ENCODE measurements at places on chromosomes 13 and 19.
A peak's percentile ranks its signal among the peaks of the same experiment; 100 is the strongest.

DNA sequence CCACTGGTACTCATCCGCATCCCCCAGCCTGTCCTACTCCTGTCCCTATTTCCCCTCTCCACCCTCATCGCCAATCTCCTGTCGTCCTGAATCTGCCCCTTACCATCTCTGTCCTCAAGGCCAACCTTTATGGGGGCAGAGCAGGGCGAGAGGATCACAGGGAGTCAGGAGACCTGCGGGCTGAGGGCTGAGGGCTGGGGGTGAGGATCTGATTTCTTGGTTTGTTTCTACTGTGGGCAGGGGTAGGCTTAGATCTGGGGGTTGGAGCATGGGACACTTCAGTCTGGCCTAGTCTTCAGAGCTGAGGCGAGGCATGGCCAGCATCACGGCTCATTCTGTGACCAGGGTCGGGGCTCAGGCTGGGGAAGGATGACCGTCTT is 16.5 kb upstream of the ERCC1 start:
- DNase-seq: no peak

DNA sequence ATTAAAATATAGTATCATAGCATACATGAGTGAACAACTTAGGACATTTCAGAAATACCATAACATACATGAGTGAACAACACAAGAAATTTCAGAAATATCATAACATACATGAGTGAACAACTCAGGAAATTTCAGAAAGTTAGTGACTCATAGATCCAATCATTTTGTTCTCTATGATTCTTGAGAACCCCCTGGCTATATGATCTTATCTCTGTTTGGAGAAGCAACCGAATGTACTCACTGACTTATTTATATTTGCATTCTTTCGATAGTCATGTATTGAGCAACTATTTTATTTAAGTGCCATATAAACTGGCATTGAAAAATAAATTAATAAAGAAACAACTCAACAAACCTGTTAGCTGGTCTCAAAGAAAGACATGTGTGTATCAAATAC is 251.1 kb downstream of the EFNB2 start:
- no peak for DNase-seq

DNA sequence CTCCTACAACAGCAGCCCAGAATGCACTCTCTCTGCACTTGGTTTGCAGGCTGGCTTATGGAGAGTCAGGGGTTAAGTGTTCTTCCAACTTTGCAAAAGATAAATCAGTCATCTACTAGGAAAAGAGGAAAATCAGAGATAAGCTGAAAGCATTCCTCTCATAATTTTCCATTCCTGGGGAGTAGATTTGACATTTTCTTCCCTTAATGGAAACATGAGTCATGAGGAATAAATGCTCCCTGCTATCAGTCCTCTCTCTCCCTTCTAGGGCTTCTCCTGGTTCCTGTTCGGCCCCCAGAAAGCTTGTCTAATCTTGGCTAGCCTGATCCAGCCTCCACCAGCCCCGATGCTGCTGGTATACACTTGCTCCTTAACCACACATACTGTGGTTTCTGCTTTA is 28.4 kb upstream of the ENOX1 start:
- peak; percentile 60 for DNase-seq

DNA sequence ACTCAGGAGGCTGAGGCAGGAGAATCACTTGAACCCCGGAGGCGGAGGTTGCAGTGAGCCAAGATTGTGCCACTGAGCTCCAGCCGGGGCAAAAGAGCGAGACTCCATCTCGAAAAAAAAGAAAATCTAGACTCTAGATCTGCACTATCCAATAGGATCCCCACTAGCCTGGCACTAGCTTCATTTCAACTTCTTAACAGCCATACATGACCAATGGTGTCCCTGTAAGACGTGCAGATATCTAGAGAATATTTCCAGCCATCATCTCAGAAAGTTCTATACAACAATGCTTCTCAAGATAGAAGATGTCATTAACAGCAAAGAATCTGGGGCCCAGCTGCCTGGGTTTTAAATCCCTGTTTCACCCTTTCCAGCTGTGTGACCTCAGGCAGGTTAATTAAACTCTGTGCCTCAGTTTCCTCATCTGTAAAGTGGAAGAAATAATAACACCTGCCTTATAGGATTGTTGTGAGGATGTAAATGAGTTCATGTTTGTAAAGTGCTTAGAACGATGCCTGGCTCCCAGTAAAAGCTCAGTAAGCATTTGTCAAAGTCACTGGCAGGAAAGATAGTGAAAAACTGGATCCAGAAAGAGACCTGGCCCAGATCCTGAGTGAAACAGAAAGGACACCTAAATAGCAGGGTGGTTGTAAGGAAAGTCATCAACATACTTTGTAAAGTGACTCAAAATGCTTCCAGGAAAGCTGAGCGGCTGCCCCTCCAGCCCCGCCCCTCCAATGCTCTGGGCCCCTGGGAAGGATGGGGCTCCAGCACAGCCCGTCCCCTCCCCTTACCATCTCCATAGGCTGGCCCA is 13.5 kb downstream of the WIZ start:
- DNase-seq: no peak

DNA sequence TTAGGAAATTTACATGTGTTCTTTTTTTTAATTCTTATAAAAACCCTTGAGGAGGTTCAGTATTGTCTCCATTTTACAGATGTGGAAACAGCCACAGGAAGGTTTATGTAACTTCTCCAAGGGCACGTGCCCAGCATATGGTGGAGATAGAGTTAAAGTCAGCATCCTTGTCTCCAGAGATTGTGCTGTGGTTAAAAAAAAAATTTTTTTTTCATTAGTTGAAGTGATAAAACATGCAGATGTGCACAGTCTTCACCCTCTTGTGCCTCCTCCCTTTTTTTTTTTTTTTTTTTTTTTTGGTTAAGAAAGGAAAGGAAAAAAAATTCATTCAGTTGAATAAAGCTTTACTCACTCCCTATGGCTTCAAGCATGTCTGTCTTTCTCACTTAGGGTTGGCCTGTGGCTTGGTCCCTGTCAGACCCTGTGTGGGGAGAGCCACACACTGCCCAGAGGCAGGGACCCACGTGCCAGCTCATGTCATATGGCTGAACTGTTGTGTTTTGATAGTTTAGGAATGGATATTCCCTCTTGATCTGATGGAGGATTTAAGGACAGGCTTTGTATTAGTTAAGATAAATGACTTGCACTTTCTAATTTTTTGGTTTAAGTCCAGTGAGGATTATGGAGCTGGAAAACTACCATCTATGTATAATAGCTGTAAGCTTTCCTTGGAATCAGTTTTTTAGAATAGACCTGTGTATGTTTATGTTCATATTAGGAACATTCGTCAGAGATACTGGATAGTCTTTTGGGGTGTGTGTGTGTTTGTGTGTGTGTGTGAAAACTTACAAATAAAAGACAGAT is 19.3 kb downstream of the RNASEH2B start:
- no peak for DNase-seq

- no peak for DNase-seq
These were observed 27.5 kb downstream of the DPRX start for GRCh38 chr19:53659292-53659691.

DNA sequence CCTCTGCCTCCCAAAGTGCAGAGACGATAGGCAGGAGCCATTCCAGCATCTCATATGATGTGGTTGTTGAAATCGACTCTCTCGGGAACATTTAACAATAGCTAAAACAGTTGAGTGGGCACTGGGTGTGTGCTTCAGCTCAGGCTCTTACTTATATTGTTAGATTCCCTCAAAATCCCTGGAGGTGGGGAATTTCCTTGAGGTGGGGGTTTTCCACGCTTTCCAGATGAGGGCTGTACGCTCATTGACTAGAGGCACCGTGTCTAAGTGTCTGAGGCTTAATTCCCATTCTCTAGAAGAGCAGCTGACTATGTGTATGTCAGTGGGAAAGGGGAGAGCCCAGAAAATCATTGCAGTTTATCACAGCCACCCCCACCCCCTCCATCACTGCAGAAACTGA is 10.8 kb upstream of the GRAMD1A start:
- DNase-seq: no peak

DNA sequence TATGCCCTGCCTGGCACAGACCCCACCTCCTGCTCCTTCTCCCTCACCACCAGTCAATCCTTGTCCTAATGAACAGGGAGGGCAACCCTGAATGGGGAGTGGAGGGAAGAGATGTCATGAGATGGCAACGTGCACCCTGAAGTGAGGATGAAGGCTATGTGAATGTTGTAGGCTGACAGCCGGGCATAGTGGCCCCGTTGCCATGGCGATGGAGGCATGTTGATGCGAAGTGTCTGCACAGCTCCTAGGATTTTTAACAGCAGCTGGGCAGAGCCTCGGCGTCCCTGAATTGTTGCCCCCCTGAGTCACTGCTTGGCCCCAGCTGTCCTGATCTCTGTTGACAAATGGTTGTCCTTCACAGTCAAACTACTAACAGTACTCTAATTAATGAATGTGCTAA is 4.8 kb upstream of the ALOX5AP start:
- no peak for DNase-seq

- no peak for DNase-seq
These were observed 2.1 kb downstream of the RNF225 start for GRCh38 chr19:58397533-58398037.

- no peak for DNase-seq
These were observed 44.4 kb downstream of the SOX1 start for GRCh38 chr13:112111239-112111857.

- no peak for DNase-seq
These were observed 9.3 kb downstream of the TMEM143 start for GRCh38 chr19:48354332-48354992.

DNA sequence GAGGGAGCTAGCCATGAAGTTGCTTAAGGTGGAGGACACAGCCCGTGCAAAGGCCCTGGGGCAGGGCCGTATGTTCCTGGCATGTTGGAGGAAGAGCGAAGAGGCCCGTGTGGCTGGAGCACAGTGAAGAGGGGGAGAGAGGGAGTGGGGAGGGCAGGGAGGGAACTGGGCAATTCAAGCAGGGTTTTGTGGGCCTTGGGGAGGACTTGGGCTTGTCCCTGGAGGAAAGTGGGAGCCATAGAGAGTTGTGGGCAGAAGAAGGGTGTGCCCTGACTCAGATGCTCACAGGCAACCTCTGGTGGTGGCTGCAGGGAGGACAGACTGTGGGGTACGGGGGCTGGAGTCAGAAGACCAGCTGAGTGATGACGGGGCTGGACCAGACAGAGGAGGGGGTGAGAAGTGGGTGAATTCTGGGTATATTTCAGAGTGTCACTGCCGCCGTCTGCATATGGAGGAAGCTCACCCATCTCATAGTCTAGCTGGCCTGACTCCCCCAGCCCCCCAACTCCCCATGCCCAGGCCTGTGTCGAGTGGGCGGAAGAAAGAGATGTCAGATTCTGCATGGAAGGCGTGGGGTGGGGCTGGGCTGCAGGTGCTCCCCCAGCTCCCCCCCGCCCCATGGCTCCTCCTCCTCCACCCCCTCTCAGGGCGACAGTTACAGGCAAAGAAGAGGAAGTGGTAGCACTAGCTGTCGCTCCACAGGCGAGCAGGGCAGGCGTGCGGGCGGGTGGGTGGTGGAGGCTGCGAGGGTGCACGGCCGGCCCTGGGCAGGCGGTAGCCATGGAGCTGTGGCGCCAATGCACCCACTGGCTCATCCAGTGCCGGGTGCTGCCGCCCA is at the start of gene VAV1:
Gene VAV1 (plus strand): TSS at position 681 of the 838 bp plus-strand sequence. CDS start 100 bp downstream, at position 781.
- DNase-seq: no peak

DNA sequence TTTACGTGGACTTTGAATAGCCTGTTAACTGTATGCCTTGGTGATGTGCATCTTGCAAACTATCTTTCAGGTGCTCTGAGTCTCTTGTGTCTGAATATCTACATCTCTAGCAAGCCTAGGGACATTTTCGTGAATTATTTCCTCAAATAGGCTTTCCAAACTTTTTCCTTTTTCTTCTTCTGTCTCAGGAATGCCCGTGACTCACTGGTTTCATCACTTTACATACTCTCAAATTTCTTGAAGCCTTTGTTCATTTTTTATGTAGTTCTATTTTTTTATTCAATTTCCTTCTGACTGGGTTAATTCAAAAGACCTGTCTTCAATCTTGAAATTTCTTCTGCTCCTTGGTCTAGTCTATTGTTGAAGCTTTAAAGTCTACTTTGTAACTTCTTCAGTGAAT is 332.2 kb downstream of the OXGR1 start:
- DNase-seq: no peak

- peak; percentile 86 for DNase-seq
These were observed 3.5 kb downstream of the ANGPTL4 start for GRCh38 chr19:8367327-8368001.

All from amniotic stem cell (primary cell).